ENCODE measurements at places on chromosomes 12 and 14.

DNA sequence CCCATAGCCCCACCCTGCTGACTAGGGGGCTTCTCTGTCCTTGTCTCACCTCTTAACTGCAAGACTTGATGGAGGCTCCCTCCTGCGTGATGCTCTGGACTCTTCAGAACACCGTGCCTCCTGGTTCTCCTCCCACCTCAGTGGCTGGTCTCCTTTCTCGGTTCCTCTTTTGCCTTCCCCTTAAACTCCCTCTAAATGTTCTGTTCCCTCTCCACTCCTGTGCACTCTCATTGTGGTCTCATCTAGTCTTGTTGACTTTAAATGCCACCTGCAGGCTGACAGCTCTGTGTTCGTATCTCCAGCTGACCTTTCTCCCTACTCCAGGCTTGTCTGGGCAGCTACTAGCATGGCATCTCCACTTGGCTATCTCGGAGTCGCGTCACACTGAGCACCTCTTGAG, 28.3 kb downstream of the DYNC1H1 start:
- no peak for DNase-seq

DNA sequence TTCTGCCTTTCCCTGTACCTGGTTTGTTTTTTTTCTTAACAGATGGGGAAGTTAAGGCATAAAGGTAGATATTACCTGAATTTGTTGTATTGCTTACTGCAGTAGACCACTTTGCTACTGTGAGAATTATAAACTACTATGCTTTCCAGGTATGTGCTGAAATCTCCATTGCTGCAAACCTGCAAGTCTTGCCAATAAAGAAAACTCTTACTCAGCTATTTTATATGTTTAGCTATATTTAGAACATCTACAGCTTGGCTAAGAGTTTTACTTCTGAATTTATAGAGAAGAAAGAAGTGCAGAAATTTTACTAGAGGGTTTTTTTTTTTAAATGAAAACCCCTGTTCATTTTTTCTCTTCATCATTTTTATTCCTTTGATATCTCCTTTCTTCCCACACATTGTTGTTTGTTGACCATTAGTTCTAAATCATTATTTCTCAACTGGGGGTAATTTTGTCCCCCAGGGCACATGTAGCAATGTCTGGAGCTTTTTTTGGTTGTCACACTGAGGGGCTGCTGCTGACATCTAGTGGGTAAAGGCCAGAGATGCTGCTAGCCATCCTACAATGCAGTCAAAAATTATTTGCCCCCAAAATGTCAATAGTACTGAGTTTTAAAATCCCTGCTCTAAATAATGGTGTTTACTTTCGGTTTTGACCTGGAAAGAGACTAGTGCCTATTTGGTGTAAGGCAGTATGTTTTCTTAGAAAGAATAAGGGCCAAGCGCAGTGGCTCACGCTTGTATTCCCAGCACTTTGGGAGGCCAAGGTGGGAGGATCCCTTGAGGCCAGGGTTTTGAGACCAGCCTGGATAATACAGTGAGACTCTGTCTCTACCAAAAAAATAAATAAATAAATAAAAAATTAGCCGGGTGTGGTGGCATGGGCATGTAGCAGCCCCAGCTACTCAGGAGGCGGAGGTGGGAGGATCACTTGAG, 48.6 kb downstream of the PCNX1 start:
- DNase-seq, result peak; percentile 64

- DNase-seq, result peak; percentile 88
Measured at GRCh38 chr14:64438181-64438841, 27.0 kb upstream of the AKAP5 start.

DNA sequence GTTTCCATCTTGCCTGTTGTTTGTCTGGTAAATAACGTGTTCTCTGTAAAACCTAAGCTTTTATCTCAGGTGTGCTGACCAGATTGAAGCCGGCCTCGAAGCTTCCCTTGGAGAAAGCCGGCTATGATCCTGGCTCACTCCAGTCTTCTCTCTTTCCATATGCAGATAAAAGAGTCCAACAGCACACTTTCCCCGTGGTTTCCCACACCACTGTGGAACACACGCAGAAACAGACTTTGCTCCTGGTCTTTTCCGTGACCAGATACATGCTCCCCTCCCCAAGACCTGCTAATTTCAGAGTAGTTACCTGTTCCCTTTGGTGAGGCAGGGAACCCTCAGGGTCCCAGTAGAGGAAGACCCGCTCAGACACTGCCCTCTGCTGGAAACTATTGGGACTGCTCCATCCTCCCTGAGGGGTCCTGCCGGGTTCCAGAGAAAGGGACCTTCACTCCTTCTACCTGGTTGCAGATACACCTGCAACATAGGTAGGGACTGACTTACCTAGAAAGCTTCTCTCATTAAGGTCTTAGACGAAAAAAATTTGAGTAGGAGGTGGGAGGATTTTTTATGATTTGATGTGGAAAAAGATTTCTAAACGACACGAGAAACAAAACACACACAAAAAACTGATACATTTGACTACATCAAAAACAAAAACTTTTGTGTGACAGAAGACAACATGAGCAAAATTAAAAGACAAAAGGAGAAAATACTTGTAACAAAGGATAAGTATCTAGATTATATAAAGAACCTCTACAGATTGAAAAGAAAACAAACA, 415.4 kb upstream of the CCDC196 start:
- DNase-seq, result peak; percentile 29

DNA sequence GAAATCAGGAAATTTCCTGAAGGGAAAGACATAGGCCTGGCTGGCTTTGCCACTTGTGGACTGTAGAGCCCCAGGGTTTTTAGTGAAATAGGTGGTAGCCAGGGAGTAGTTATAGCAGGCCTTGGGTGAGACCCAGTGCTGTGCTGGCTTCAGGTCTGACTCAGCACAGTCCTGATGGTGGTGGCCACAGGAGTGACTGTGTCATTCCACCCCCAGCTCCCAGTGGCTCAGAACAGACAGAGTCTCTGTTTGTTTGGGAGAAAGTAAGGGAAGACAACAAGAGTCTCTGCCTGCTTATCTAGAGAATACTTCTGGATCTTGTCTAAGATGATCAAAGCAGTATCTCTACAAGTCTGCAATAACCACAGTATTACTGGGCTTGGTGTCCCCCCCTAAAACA, 27.5 kb upstream of the OR6J1 start:
- peak; percentile 58 for DNase-seq

Measured in GM23248 (cell line).